Smooth muscle cell of the coronary artery (primary cell): ENCODE measurements at places on chromosomes 7 and 10. TPM values are rescaled to one million over a fixed set of nuclear protein-coding genes. Genes with fewer than 3 reads are reported as not detected.

SUN3 gene
- total RNA-seq, result not detected in 2 replicates

LRRN3 gene
- 0.47 and 2.5 TPM in 2 replicates for total RNA-seq

GOLGA7B gene
- 0.12 TPM in 1 of 2 replicates, not detected in the other for total RNA-seq

HOXA7 gene
- total RNA-seq, result not detected in 2 replicates

FAM20C gene
- total RNA-seq, result 23.0 and 58.4 TPM in 2 replicates

OPALIN gene
- total RNA-seq, result not detected in 2 replicates

PDK4 gene
- total RNA-seq, result 0.15 and 5.3 TPM in 2 replicates

NODAL gene
- total RNA-seq, result not detected in 2 replicates

STEAP4 gene
- 0.08 and 15.0 TPM in 2 replicates for total RNA-seq

CPED1 gene
- total RNA-seq, result 32.2 and 50.7 TPM in 2 replicates

PMPCB gene
- 42.7 and 51.4 TPM in 2 replicates for total RNA-seq

FBXL13 gene
- 1.6 and 9.2 TPM in 2 replicates for total RNA-seq

ADGRA1 gene
- total RNA-seq, result not detected in 2 replicates

VPS50 gene
- total RNA-seq, result 21.5 and 31.2 TPM in 2 replicates

A1CF gene
- total RNA-seq, result not detected in 2 replicates

XRCC2 gene
- total RNA-seq, result 0.23 and 0.75 TPM in 2 replicates

ASB10 gene
- total RNA-seq, result not detected in 2 replicates

POR gene
- 57.3 and 309 TPM in 2 replicates for total RNA-seq

SFTPD gene
- total RNA-seq, result 0.15 TPM in 1 of 2 replicates, not detected in the other
